ENCODE measurements at places on chromosomes 11 and 22.
A peak's percentile ranks its signal among the peaks of the same experiment; 100 is the strongest.

DNA sequence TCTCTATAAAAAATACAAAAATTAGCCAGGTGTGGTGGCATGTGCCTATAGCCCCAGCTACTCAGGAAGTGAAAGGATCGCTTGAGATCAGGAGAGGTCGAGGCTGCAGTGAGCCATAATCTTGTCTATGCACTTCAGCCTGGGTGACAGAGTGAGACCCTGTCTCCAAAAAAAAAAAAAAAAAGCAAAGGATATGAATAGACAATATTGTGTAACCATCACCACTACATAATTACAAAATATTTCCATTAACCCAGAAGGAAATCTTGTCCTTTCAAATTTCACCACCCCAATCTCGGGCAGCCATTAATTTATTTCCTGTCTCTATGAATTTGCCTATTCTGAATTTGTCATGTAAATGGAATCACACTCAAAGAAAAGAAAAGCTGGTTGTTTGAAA is 21.2 kb downstream of the RSF1 start:
- DNase-seq: no peak

- no peak for DNase-seq
Observed at GRCh38 chr11:72418834-72419560, 15.3 kb downstream of the CLPB start.

GRCh38 chr22:29596408-29596807 is 7.0 kb upstream of the NF2 start:
- DNase-seq: no peak

- DNase-seq: no peak
Observed at GRCh38 chr11:124311269-124311668, 2.5 kb downstream of the OR8D1 start.

DNA sequence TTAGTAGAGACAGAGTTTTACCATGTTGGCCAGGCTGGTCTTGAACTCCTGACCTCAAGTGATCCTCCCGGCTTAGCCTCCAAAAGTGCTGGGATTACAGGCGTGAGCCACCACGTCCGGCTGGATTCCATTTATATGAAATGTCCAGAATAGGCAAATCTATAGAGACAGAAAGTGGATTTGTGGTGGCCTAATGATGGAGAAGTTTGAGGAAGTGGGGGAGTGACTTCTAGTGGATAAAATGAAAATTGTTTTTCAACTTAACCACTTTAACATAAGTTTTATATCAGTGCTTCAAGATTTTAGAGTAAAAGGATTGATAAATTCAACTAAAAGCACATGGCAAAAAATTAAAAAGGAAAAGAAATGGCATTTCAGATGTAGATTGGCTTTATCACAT is 66.2 kb downstream of the HIPK3 start:
- no peak for DNase-seq

DNA sequence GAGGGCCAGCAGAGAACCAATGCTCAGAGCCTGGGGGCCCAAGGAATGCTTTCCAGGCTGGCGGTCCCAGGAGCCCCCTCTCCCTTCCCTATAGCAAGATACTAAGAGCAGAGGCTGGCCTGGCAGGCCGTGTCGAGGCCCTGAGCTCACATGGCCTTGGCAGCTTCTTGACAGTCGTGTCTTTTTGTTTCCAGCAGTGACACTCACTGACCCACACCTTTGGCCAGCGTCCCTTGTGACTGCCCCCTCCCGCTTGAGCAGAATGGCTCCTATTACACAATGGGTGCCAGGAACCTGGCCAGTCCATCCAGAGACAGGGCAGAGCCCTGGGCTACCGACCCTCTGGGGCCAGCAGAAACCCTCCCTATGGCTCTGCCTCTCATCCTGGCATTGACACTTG is 6.4 kb upstream of the CCND1 start:
- no peak for DNase-seq

- DNase-seq: no peak
Observed at GRCh38 chr11:94910270-94910669, 63.1 kb downstream of the CWC15 start.

- no peak for DNase-seq
Observed at GRCh38 chr11:124090996-124091395, 24.3 kb upstream of the VWA5A start.

GRCh38 chr11:34206407-34207300 is 101.2 kb downstream of the NAT10 start:
- DNase-seq: no peak

- DNase-seq: no peak
Observed at GRCh38 chr11:47242596-47243192, 5.9 kb downstream of the ACP2 start.

DNA sequence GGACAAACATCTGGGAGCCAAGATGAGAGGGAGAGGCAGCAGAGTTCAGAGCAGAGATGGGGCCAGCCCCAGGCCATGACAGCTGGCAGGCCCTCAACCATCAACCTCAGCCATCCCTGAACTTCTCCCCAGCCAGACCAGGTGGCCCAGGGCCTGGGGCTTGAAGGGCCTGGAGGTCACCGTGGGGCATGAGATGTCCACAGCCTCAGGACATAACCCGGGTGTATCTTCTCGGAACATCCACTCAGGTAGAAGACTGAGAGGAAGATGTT is 12.4 kb upstream of the SLC39A13 start:
- no peak for DNase-seq

GRCh38 chr11:76763573-76764346 is 19.4 kb upstream of the TSKU start:
- no peak for DNase-seq

DNA sequence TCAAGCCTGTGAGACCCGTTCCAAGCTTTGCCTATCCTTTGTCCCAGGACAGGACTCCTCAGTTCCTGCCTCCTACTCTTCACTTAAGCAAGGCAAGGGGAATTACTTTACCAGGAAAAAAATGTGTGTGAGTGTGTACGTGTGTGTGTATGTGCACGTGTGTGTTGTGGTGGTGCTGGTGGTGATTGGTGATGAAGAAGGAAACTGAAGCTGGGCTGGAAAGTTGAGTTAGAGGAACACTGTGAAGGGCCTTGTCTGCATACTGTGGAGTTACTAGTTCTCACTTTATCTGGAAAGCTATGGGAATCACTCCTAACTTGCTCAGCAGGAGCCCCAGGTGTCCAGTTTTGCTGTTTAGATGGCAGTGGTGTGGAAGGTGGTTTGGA is 378 bp downstream of the OR51D1 start:
- no peak for DNase-seq

DNA sequence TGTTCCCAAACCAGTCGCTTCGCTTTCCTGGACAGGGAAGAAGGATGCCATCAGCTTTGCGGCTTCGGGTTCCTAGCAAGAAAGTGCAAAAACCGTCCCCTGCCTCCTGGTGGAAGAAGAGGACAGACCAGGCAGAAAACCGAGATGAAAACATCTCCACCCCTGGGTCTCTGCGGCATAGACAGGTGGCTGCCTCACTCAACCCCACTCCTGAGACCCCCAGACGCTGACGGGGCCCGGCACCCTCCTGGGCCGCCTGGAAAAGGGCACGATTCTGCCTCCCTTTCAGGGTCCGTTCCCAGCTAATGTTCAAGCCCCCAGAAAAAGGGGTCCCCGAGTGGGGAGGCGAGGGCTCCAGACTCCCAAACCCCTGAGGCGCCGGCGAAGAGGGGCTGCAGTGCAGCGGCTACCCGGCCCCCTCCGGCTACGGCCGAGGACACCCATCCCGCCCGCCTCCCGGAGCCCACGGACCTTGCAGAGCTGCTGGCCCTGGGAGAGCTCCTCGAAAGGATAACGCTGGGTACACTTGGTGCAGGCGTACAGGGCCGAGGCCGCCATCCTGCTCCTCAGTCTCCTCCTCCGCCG is 569 bp downstream of the FAM76B start:
- peak; percentile 27 for DNase-seq

GRCh38 chr22:19240813-19241592 is 50.5 kb downstream of the CLTCL1 start:
- DNase-seq: no peak

DNA sequence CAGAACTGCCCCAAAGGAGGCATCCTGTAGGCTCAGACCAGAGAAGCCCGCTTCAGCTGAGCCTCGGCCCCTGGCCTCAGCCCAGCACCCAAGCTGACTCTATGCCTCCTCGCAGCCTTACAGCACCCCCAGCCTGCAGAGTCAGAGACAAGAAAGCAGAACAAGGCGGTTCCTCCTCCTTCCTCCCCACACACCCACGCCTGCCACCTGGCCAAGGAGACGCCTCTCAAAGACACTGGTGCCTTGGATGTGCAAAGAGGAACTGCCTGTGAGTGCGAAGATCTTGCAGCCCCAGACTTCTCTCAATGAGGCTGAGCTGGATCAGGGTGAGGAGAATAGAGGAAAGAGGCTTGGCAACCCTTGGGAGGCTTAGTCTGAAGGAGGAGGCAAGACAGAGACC is 60.2 kb downstream of the PDE2A start:
- DNase-seq: peak; percentile 29

DNA sequence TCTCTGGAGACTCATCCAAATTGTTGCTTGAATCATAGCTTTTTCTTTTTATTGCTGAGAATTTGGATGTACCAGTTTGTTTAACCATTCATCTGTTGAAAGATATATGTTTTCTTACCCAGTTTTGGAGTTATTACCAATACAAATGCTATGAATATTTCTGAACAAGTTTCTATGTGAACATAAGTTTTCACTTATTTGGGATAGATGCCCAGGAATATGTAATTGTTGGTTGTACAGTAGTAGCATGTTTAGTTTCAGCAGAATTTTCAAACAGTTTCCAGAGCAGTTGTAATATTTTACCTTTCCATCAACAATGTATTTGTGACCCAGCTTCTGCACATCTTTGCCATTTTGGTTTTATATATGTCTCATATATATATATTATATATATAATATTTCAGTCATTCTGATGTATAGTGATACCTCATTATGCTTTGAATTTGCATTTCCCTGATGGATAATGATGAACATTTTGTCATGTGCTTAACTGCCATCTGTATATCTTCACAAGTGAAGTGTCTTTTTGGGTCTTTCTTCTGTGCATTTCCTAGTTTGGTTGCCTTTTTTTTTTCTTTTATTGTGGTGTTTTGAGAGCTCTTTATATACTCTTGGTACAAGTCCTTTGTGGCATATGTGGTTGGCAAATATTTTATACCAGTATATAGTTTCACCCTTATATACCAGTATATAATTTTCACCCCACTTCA is 118.8 kb downstream of the LUZP2 start:
- no peak for DNase-seq
